ENCODE measurements at places on chromosomes 4 and X. TPM values are rescaled to one million over a fixed set of nuclear protein-coding genes. Genes with fewer than 3 reads are reported as not detected.

Gene SATL1
- total RNA-seq, result not detected

Gene NSUN7
- total RNA-seq, result 0.91 TPM

Gene FGD1
- total RNA-seq, result 8.6 TPM

Gene ARAP2
- total RNA-seq, result 2.9 TPM

Measured in left ventricle myocardium inferior (tissue), 1 donor.